ENCODE measurements at places on chromosomes 3 and 15.

DNA sequence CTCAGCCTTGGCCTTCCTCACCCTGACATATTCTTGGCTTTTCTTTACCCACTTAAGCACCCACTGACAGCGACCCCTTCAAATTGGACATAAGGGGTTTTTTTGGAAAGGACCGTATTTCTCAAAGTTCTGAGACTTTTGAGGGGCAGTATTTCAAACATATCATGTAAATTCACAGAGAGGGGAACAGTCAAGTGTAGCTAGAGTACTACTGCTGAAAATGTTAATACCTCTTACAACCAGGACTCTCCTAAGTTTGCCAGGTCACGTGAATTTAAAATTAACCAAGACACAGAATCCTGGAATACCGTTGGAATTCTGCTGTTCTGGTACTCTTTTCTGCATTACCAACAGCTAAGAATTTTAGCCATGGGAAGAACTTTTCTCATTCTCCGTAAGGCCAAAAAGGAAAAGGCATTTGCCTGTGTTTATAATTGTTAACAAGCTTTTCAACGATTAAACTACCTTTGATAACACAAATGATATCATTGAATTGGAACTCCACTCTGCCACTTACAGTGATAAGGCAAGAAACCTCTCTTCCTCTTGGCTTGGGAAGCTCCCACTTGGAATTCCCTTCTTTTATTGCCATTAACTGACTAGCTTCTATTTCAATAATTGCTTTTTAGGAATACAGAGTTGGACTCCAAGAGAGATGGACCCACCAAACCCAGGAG, 597 bp upstream of the GBE1 start:
- no peak for DNase-seq

DNA sequence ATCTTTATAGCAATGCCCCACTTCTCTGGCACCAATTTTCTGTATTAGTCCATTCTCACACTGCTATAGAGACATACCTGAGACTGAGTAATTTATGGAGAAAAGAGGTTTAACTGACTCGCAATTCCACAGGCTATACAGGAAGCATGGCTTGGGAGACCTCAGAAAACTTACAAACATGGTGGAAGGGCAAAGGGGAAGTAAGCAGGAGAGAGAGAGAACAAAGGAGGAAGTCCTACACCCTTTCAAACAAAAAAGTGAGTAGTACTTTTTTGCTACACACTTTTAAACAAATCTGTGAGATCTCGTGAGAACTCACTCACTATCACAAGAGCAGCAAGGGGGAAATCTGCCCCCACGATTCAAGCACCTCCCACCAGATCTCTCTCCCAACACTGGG, 67.8 kb upstream of the ZBED2 start:
- DNase-seq = no peak

DNA sequence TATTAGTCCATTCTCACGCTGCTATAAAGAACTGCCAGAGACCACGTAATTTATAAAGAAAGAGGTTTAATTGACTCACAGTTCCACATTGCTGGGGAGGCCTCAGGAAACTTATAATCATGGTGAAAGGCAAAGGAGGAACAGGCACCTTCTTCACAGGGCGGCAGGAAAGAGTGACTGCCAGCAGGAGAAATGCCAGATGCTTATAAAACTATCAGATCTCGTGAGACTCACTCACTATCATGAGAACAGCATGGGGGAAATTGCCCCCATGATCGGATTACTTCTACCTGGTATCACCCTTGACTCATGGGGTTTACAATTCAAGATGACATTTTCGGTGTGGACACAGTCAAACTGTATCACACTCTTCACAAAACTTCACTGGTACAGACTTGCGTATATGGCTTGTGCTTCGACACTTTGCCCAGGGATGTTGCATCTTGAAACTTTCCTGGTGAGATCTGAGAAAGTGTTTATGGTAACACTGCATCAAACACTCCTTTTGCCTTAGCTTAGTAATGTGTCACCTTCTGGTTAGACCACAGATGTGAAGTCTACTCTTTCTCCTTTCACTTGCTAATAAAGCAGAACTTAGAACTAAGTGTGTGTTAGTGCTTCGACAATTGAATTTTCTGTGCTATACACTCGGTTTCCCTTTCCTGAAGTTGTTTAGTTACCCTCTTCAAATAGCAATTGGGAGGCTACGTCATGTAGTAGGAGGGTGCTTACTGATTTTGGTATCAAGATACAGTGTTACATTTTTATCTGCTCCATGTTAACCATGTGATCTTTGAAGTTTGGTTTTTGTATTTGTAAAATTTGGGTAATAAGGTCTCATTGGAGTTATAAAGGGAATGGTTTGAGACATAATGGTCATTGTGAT, 185.7 kb downstream of the LPP start:
- DNase-seq = no peak

- no peak for DNase-seq
These were observed 130.8 kb downstream of the HCN4 start for GRCh38 chr15:73237910-73238309.

DNA sequence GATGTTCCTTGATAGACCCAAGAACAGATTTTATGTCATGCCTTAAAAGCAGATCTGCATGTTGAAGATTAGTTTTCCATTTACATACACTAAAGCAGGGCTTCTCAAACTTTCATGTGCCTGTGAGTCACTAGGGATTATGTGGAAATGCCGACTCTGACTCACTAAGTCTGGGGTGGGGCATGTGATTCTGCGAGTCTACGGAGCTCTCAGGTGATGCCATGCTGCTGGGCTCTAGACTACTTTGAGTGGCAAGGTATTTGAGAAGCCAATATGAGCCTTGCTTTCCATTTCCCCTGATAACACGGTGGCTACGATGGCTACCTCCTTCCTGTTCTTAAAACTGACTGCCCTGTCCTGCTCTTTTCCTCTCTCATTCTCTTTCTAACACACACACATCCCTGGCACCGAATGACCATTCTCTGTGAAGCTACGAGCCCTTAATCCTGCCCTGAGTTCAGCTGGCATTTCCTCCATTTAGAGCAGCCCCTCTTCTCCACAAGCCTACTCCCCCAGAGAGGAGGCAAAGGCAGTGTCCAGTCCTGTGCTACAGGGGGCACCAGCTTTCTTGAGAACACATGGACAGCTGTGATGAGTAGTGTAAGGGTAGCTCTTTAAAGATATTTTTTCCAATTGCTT, 39.7 kb upstream of the PYGO1 start:
- peak; percentile 93 for DNase-seq

- no peak for DNase-seq
These were observed 175.4 kb upstream of the CADPS start for GRCh38 chr3:63050548-63051177.

- no peak for DNase-seq
These were observed 45.6 kb downstream of the SST start for GRCh38 chr3:187624588-187624987.

- peak; percentile 29 for DNase-seq
These were observed 296 bp downstream of the TPRA1 start for GRCh38 chr3:127590282-127590592.

DNA sequence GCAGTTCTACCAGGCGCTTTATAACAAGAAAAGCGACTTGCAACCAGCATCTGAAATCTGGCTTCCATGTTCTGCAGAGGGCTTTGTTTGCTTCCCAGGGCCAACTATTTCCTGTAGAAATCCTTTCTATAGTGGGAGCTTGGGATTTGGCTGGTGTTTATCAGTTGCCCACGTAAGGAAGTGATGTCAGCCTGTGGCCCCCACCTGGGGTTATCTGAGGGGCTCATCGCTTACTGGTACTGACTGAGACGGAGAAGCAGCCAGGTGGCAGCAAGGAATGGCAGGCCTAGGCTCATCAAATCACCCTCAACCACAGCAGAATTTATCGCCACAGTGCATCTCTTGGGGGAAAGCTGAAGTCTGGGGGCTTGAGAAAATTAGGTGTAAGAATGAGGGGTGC, 14.6 kb upstream of the CCR9 start:
- no peak for DNase-seq

DNA sequence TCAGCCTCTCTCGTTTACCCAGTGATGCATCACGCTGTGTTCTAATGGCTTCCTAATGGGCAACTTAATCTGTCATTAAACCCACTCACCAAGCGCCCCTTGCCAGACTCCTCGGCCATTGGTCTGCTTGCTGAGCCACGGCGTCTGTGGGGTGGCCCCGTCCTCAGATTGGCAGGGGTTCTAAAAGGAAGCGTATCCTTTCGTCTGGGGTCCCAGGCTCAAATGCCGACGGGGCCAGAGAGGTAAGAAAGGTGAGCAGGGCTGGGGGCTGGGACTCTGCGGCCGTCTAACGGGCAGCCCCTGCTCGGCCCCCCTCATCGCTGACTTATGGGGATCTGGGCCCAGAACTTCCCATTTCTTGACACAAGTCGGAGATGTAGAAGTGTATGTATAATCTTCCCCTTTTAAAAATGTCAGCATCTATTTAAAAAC, 315.1 kb upstream of the PROK2 start:
- DNase-seq = no peak

- DNase-seq = no peak
These were observed 22.6 kb downstream of the CSRNP1 start for GRCh38 chr3:39130693-39131265.

GRCh38 chr3:136955813-136956212, 2.0 kb upstream of the IL20RB start:
- DNase-seq = no peak

GRCh38 chr3:41450416-41451231, 251.3 kb downstream of the CTNNB1 start:
- no peak for DNase-seq

DNA sequence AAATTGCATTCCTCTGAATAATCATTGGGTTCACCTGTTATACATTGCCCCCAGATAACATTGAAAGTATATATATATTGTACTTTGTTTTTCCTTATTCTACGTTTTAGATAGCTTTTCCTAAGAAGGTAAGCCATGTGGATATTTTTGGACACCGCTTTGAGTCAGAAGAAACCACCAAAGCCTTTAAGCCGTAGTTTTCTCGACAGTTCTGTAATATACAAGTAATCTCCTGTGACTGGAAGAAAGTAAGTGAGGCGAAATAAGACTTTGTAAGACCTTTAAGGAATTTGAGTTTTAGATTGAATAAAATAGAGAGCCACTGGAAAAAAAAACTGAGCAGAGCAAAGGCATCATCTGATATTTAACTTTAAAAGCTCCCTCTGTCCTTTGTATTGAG, 1092.0 kb downstream of the DIPK2A start:
- DNase-seq = no peak

DNA sequence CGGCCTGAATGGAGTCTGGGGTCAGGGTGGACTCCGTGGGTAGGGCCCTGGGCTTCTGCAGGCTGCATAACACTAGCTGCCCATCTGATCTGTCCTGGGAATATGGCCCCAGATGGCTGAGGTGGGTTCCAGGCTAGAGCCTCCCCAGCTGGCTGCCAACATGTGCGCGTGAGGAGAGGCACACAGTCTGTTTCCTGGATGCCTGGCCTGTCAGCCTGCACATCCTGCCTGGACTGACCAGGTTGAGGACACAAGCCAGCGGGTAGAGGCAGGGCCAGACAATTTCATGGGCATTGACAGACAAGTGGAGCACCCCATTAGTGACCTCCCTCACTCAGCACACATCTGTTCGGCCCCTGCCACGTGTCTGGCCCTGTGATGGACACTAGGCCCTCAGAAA, 29.8 kb upstream of the RPL29 start:
- DNase-seq = no peak

DNA sequence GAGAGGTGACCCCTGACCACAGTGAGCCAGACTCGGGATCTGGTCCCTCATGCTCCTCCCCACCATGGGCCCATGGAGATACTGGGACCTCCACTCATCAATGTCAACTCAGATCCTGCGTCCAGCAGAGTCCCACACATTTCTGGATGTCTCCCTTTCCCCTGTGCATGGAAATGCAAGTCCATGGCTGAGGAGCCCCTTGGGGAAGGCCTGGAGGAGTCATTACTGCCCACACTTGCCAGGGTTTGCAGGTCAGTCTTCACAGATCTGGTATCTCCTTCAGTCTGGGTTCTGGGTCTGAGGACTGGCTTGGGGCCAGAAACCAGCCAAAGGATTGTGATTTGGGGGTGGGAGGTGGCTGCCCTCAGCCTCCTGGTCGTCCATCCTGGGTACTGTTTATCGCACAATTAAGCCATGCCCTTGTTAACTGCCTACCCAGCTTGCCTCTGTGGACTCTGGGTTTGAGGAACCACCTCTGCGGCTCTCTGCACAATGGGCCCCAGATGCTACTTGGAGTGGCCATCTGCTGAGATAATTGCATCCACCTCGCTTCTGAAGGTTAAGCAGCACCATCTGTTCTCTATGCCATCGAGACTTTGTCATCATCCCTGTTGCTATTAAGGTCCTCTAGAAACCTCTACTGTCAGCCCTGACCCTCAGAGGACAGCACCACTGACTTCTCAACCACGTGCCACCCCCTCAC, 49.9 kb upstream of the KLF13 start:
- no peak for DNase-seq

DNA sequence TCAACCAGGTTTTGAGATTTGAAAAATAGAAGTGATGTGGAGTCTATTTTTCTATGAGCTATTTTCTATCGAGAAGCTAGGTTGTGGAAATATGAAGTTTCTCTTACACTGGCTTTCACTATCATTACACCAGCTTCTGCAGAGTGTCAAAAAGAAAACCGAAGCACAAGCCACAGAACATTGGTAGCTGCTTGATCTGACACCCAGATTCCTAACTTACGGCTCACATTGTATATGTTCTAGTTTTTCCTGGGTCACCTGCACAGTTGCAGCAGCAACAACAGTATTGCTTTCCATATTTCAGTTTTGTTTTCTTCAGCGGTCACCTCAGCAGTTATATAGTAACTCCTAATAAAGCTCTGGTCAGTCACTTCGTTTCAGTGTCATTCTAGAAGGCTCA, 790.1 kb downstream of the PLOD2 start:
- DNase-seq = no peak

DNA sequence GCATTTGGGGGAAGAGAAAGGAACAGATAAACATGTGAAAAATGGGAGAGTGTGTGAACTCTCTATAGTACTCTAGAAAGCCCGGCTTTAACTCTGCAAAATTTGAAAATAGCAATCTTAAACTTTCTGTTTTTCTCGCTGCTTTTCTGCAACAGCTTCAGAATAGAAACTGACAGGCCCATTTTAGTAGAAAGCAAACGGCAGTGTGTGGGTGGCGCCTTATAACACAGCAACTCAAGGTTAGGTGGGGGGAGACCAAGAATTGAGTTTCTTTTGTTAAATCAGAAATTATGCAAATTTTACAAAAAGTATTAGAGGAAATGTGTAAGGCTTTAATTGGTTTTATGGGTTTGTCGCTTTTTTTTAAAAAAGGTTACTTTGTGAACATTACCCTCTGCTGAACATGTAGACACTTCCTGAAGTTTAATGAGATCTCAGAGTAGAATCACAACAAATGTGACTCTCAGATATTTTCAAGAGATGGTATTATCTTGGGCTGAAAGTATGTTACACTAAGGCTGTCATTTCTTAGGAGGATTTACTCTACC, 107.0 kb downstream of the PTPRG start:
- no peak for DNase-seq

- DNase-seq = peak; percentile 66
These were observed 126.7 kb upstream of the PHLDB2 start for GRCh38 chr3:111732252-111732879.

Measured in RWPE1 (cell line).